ENCODE measurements at places on chromosomes 16 and 17.

DNA sequence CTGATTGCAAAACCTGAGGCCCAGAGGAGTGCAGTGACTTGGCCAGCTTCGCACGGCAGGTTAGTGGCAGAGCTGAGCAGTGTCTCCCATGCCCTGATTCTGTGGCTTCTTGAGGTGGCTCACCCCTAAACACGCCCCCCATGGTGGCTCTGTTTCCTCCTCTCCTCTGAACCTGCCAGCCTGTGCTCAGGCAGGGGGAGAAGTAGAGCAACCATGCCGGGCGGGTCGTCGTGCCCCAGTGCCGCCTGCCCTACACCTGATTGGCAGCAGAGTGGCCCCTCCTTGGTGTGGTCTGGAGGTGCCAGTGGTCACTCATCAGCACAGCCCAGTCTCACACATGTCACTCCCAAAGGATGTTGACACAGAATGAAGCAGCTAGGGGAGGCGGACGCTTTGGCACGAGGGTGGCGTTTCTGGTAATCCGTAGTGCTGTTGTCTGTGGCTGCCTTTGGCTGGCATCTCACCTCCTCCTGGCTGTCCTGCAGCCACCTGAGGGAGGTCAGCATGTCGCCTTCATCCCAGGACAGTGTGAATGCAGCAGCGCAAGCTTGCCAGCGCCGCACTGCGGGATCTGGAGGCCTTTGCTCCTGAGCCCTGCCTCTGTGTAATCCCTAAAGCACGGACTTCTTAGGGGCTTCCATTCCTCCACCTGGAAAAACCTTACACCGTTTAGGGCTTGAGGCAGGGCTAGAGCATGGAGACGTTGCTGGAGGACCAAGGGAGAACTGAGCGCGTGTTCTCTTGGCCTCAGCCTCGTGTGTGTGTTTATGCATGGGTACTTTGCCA lies 294.7 kb downstream of the SEC14L1 start:
- DNase-seq: no peak

DNA sequence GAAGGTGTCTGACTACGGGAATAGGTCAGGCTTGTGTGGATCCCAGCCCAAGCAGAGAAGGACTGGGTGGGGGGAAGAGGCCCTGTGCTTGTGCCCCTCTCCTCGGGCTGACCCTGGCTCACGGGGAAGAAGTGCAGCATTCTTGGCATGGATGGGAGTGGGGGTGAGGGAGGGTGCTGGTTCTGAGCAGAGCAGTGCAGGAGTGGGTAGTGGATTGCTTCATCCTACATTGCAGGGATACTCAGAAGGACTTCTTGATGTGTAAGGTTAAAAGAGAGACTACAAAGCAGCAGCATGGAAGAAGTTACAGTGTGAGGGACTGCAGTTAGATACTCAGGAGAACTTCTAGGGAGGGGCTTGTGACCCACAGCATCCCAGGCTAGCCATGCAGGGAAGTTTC lies 2.1 kb downstream of the ARHGAP23 start:
- no peak for DNase-seq

DNA sequence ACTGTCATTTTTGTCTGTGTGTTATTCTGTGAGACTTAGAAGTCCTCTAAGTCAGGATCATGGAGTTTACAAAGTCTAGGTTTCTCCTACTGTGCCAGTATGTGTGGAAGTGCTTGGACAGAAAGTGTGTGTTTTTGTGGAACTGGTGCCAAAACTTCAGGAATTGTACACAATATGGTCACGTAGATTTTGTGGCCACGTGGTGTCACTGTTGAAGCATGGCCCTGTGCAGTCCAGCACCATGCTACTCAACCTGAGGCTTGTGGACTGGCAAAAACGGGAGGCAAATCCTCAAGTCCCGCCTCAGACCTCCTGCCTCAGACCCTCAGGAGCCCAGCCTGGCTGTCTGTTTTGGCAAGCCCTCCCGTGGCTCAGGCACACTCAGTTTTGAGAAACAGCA lies 16.7 kb upstream of the ALKBH5 start:
- no peak for DNase-seq

DNA sequence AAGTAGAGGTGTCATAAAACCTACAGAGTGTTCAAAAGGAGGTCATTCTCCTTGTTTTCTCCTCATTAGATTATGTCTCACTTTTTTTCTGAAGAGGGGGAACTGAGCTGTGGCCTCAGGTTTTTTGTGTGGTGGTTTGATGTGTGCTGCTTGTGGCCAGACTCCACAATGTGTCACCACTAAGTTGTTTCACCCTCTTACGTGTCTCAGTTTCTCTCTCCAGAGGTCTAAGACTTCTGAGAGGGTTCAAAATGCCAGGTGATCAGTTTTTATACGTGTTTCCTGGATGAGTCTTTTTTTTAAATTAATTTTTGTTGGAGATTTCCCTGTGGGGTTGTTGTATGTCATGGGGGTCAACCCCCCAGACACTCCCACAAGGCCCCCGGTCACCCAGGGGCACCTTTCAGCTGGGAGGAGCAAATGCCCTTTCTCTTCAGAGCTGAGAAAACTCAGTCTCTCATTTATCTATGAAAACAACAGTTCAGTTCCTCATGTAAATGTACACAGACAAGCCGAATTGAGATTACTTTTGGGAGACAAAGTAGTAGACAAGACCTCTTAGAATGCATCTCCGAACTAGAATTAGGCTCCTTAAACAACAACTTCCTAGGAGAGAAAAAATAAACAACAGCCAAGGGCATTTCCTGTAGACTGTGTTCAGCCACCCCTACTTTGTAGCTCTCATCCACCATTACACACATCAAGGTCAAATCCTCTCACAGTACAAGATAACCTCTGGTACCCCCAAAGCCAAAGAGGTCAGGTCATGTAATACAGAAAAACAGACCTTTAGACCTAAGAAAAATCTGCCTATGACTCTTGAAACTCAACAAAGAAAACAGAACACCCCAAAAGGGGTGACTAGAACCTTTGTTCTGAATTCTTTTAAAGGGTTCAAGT lies 23.9 kb upstream of the TMEM98 start:
- DNase-seq: no peak

GRCh38 chr16:86575754-86576557 lies 2.4 kb upstream of the FOXL1 start:
- no peak for DNase-seq

DNA sequence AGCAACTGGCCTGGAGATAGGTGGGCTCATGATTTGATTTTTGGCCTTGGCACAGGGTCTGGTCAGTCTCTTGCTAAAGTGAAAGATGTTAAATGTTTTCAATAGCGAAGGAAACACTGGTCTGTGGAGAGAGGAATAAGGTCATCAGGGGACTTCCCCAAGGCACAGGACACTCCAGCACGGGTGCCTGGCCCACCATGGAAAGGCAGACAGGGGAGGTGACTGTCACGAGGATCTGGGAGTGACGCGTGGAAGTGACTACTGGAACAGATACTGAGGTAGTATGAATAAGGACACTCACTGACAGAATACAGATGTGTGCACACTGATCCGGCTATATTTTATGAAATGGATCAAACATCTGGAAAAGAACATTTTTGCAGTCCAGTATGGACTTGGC lies 16.7 kb upstream of the ICAM2 start:
- DNase-seq: no peak

DNA sequence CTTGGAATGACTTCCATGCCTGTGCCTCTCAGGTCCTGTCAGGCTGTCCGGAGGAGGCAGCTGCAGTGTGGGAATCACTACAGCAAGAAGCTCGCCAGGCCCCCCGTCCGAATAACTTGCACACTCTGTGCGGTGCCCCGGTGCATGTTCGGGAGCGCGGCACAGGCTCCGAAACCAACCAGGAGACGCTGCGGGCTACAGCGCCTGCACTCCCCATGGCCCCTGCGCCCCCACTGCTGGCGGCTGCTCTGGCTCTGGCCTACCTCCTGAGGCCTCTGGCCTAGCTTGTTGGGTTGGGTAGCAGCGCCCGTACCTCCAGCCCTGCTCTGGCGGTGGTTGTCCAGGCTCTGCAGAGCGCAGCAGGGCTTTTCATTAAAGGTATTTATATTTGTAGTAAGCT lies 1.3 kb downstream of the NRN1L start:
- no peak for DNase-seq

DNA sequence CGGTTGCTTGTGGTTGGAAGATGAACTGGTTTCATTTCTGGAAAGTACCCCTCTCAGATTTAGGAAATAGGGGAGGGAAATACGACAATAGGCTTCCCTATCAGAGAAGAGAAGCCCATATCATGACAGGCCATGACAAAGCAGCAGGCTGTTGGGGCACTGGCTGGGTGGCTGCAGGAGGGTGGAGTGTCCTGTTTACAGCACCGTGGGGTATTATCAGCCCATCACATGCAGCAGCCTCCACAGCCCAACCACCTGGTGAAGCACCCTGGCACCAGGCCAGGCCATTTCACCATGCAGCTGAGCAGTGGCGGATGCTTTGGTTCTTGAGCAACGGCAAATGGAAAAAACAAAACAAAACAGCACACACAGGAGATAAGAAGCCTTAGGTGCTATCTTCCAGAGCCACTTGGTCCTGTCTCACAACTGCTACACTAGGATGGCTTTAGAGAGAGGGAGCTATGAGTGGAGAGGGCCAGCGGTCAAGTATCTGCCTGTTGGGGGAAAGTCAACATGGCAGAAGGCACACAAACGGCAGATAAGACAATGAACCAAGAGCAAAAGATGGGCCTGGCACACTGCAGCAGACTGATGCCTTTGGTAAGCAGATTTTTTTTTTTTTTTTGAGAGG lies 24.2 kb downstream of the FAM117A start:
- no peak for DNase-seq

- no peak for DNase-seq
These were observed 2.3 kb downstream of the OXLD1 start for GRCh38 chr17:81664051-81664470.

DNA sequence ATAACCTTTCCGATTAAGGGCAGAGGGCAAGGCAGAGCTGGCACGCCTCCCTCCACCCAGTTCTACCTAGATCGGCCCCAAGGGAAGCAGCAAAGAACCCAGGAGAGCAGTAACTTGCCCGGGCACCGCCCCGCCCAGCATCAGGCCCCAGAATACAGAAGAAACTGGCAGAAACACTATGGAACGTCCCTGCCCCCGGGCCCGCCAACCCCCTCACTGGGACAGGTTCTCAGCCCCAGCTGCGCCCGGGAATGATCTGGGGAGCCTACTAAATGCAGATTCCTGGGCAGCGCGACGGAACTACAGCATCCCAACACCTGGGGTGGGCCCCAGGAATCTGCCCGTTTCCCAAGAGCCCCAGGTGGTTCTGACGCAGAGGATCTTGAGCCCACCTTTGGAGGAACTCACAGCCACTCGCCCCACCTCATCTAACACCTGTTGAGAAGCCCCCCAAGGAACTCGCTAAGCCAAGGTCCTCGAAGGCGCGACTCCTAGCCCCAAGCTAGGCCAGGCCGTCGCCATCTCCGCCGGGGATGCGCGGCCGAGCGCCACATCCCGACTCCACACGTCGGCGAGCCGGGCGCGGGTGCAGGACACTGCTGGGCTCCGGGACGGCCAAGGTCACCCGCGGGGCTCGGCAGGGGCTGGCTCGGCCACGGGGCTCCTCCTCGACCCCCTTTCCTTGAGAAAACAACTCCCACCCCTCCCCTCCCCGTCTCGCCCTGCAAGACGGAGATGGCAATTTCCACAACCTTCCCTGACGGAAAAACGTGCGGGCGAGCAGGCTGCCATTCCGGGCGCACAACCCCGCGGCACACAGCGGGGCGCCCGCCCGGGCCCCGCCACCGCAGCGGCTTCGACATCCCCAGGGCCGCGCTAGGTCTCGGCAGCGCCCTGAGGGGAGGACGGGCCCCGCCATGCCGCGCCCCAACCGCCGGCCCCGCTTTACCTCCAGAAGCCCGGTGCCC lies 913 bp downstream of the CDIP1 start:
- no peak for DNase-seq

- DNase-seq: no peak
These were observed 47.9 kb downstream of the GINS3 start for GRCh38 chr16:58440131-58440530.

GRCh38 chr16:78775161-78775561 lies 675.7 kb downstream of the WWOX start:
- no peak for DNase-seq

- DNase-seq: no peak
These were observed 3.2 kb downstream of the DLG4 start for GRCh38 chr17:7216242-7217112.

Measured in NCI-H446 treated with DMSO at 0.1 percent for 48 hours (cell line).